ENCODE measurements at places on chromosomes 1 and 21. TPM values are rescaled to one million over a fixed set of nuclear protein-coding genes. Genes with fewer than 3 reads are reported as not detected.

- no peak for DNase-seq
Observed at GRCh38 chr1:50243939-50244338, 135.2 kb downstream of the ELAVL4 start.

DNA sequence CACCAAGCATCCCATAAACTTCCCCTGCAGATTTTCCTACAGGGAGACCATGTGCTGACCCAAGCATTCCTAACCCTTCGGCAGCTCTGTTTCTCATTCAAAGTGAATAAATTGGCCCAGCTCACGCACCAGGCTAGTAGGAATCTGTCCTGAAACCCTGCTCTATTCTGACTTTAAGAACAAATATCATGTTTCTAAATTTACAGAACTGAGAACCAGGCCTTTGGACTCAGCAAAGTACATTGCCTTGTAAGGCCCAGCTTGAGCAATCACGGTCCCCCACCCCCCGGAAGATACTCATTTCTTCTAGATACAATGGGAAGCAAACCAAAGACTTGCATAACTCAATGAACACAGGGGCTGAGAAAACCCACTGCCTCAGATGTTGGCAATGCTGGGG is 160.1 kb upstream of the NFIA start:
- DNase-seq: no peak

KRTAP20-3 gene
- not detected for total RNA-seq

DNA sequence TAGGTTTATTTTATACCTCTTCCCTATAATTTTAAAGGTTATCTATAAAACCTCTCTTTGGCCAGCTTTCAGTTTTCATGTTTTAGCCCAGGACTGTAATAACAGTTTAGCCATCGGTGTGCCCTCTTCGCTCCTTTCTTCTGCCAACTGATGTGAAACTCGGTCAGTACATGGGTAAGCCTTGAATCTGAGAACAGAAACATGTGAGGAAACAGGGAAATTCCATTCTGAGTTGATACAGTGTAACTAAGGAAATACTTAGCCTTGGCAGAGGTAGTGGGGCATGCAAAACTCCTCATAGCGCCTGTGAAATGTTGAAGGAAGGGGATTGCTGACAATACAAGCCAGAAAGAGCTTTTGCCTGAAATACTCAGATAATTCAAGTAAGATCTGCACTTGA is 465.2 kb downstream of the NCAM2 start:
- DNase-seq: no peak

PDC gene
- total RNA-seq: not detected

AGO4 gene
- 23.2 TPM for total RNA-seq

NTMT2 gene
- total RNA-seq: not detected

GRCh38 chr1:114061121-114061830 is 82.0 kb downstream of the OLFML3 start:
- DNase-seq: peak; percentile 38

ECE1 gene
- total RNA-seq: 32.6 TPM

DNA sequence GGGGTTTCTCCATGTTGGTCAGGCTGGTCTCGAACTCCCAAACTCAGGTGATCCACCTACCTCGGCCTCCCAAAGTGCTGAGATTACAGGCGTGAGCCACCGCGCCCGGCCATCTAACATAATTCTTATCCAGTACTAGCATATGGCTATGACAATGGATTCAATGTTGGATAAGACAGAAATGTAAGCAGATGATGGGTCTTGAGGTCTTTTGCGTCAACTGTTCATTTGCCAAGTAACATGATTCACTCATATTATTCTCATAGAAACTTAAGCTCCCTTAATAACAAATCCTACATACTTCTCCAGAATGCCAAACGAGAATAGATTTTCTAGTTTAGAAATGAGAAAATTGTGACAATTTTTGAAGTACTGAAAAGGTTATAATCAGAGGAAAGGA is 170.3 kb downstream of the RGS7 start:
- DNase-seq: no peak

PDE9A gene
- not detected for total RNA-seq

DNA sequence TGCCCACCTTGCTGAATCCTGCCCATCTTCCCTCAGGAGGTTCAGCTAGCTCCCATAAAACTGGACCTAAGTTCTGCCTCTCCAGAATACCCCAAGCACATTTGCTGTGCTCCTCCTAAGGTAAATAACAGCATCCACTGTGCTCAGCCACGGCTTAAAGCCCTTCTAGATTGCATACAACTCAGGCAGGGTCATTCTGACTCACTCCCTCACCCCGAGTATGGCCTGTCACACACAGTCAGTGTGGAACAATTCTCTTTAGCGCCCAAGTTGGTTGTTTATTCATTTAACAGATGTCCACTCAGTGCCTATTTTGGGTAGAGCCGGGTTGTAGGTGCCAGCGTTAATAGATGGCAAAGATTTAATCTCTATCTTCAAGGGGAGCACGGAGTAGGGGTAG is 147.5 kb upstream of the EDN2 start:
- DNase-seq: peak; percentile 93

GRCh38 chr1:161511756-161512060 is 6.5 kb downstream of the FCGR2A start:
- DNase-seq: no peak

S100A12 gene
- not detected for total RNA-seq

- DNase-seq: no peak
Observed at GRCh38 chr1:31790641-31791091, 25.2 kb downstream of the SPOCD1 start.

GRCh38 chr1:8423692-8424538 is 106.0 kb downstream of the SLC45A1 start:
- DNase-seq: peak; percentile 94

GRCh38 chr1:45886229-45886628 is 82.8 kb downstream of the MAST2 start:
- DNase-seq: no peak

- no peak for DNase-seq
Observed at GRCh38 chr1:116794804-116795481, 40.7 kb downstream of the CD2 start.

ETNK2 gene
- total RNA-seq: 0.72 TPM

NOS1AP gene
- total RNA-seq: not detected

DNA sequence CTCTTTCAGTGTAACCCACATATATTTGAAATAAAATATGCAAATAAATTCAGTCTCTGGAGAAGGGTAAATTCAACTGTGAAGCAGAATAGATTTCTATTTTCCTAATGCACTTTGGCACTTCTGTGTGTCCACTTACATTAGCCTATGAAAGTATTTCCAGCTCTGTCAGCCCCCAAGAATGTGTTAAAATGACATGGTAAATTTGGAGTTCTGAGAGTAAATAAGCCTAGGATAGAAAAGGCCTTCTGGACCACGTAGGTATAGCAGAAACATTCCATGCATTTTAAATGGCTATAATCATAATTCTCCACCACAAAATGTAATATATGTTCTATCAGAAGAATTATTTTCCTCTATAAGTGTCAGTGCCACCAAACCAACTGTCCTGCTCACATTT is 276.2 kb downstream of the NEGR1 start:
- DNase-seq: no peak

- DNase-seq: peak; percentile 90
Observed at GRCh38 chr1:33086384-33086850, 5.5 kb downstream of the AZIN2 start.

DNA sequence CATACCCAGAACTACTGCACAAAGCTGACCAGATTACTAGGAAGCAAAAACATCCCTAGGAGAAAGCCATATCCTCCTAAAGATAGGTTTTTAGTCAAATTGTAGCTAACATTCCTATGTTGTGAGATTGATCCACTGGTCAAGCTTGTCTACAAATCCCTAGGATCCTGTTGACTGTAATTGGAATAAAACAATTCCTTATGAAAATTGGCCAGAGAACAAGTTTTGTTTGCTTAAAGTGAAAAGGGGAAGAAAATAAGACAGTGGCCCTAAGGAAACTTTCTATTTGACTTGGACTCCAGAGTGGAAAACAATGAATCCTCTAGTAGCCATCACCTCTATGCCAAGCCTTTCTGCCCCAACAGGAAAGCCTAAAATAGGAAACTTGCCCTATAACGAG is 645.2 kb upstream of the USP24 start:
- DNase-seq: no peak

SDHB gene
- 87.6 TPM for total RNA-seq

OR2T4 gene
- not detected for total RNA-seq

SPRR2G gene
- not detected for total RNA-seq

FCER1G gene
- total RNA-seq: 0.29 TPM

- no peak for DNase-seq
Observed at GRCh38 chr1:85654066-85654782, 54.0 kb downstream of the ZNHIT6 start.

PAQR6 gene
- total RNA-seq: 0.36 TPM

GRCh38 chr21:46150491-46151121 is 4.8 kb downstream of the FTCD start:
- DNase-seq: peak; percentile 84

DNA sequence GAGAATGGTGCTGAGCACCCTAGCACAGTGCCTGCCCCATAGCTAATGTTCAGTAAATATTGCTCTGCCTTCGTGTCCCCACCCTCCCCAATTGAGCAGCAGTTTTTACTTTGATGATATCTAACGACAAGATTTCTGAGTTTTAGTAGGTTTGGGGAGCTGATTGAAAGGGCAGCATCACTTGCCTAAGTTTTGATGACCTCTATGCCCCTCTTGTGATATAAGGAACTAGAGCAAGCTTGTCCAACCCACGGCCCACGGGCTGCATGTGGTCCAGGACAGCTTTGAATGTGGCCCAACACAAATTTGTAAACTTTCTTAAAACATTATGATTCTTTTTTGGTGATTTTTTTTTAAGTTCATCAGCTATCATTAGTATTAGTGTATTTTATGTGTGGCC is 1.6 kb downstream of the CNIH4 start:
- DNase-seq: no peak

NASP gene
- 27.5 TPM for total RNA-seq

GRCh38 chr1:67755160-67755559 is 70.2 kb downstream of the GADD45A start:
- DNase-seq: no peak

DNA sequence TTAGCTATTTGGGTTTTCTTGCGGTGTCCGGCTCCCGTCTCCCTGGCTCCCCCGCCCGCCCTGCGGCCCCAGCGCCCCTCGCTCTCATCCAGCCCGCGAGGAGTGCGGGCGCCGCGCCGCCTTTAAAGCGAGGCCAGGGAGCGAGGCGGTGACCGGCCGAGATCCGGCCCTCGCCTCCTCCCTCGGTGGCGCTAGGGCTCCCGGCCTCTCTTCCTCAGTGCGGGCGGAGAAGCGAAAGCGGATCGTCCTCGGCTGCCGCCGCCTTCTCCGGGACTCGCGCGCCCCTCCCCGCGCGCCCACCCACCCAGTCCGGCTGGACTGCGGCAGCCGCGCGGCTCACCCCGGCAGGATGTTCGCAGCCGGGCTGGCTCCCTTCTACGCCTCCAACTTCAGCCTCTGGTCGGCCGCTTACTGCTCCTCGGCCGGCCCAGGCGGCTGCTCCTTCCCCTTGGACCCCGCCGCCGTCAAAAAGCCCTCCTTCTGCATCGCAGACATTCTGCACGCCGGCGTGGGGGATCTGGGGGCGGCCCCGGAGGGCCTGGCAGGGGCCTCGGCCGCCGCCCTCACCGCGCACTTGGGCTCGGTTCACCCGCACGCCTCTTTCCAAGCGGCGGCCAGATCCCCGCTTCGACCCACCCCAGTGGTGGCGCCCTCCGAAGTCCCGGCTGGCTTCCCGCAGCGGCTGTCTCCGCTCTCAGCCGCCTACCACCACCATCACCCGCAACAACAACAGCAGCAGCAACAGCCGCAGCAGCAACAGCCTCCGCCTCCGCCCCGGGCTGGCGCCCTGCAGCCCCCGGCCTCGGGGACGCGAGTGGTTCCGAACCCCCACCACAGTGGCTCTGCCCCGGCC is 492 bp downstream of the HLX start:
- DNase-seq: peak; percentile 96

PADI2 gene
- under 0.01 TPM for total RNA-seq

SH3BGR gene
- 1.4 TPM for total RNA-seq

PRPF38B gene
- total RNA-seq: 14.1 TPM

- no peak for DNase-seq
Observed at GRCh38 chr21:28423521-28424190, 569.0 kb downstream of the LTN1 start.

- DNase-seq: no peak
Observed at GRCh38 chr1:109697066-109697465, 9.4 kb downstream of the GSTM1 start.

SERPINC1 gene
- total RNA-seq: not detected

- no peak for DNase-seq
Observed at GRCh38 chr1:223622132-223622842, 43.2 kb downstream of the CAPN8 start.

- DNase-seq: no peak
Observed at GRCh38 chr1:43839056-43839455, 94.5 kb upstream of the ARTN start.

DNA sequence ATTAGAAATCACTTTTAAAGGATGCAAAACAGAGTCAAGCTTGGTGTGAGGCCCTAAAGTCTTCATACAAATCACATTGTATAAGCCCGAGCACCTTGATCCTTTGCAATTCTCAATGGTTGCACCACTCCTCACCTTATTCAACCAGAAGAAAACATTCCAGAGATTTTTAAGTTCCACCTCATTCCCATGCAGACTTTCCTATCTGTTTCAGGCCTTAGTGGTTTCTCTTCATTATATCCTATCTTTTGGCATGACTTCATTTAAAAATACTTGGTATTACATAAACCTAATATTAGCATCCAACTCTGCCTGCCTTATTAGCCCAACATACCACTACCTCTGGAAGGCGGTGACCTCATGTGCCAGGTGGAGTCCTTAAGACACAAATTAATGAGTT is 9.3 kb upstream of the GREM2 start:
- DNase-seq: no peak

DNA sequence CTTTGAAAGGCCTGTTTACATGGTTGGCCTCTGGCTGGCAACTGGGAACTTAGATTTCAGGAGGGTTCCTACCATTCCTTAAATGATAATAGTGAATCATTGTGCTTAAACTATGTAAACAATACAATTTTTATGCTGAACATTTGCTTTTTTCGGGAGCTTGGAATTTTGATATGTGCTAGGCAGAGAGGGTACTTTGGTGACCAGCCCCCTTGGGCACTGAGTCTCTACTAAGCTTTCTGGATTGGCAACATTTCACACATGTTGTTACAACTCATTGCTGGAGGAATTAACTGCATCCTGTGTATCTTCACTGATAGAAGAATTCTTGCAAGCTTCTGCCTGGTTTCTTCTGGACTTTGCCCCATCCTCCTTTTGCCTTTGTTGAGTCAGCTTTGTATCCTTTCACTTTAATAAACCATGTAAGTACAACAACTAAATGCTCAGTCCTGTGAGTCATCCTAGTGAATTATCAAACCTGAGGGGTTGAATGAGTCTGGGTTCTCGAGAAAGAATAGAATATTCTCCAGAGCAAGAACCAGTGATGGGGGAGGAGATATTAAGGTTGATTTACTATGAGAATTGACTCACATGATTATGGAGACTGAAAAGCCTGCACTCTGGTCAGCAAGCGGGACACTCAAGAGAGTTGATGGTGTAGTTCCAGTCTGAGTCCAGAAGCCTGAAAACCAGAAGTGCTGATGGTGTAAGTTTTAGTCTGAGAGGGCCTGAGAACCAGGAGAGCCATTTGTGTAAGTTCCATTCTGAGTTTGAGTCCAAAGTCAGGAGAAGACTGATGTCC is 3.1 kb upstream of the SLC16A4 start:
- peak; percentile 92 for DNase-seq

CELA3B gene
- not detected for total RNA-seq
